ENCODE measurements at places on chromosomes 11 and 22. TPM values are rescaled to one million over a fixed set of nuclear protein-coding genes. Genes with fewer than 3 reads are reported as not detected.

DNA sequence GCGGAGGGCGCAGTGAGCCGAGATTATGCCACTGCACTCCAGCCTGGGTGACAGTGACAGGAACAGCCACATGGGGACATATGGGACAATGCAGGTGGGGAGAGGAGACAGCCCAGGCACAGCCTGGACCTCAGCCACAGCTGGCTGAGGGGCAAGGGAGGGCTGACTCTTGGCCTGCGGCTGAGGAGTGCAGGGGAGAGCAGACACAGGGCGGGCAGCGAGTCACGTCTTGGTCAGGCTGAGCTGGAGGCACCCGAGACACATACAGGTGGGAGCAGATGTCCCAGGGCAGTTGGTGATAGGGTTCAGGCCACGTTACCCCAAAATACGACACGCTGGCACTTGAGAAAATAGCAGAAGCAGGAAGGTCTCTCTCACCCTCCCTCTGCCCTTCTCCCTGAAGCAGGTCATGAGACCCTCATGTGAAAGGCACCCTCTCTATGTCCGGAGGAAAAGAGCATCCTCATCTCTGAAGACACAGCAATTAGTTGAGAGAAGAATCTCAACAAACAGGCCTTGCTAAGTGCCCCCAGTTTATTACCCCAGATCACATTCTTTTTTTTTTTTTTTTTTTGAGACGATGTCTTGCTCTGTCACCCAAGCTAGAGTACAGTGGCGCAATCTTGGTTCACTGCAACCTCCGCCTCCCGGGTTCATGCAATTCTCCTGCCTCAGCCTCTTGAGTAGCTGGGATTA is 10.5 kb downstream of the KIAA0930 start:
- no peak overlapping the region for H3K27ac ChIP-seq
- H3K36me3 ChIP-seq, result no peaks in the 10 kb centered on the region
- H3K4me3 ChIP-seq, result no peak overlapping the region
- peaks cover 3% of the 10 kb centered on the region for H3K4me1 ChIP-seq

- no peaks in the 10 kb centered on the region for H3K27me3 ChIP-seq
- no peak for DNase-seq
- no peak overlapping the region for H3K27ac ChIP-seq
- H3K4me1 ChIP-seq, result peaks cover 10% of the 10 kb centered on the region
Measured at GRCh38 chr22:31537019-31537535, 40.7 kb downstream of the SFI1 start.

- no peak for DNase-seq
- no peak overlapping the region for H3K27ac ChIP-seq
- no peaks in the 10 kb centered on the region for H3K27me3 ChIP-seq
- no peak overlapping the region for H3K4me3 ChIP-seq
- H3K36me3 ChIP-seq, result peaks cover 54% of the 10 kb centered on the region
- H3K4me1 ChIP-seq, result no peaks in the 10 kb centered on the region
Measured at GRCh38 chr11:18367431-18367830, 26.9 kb upstream of the LDHA start.

- no peaks in the 10 kb centered on the region for H3K4me1 ChIP-seq
- no peak overlapping the region for H3K4me3 ChIP-seq
- no peak overlapping the region for H3K27ac ChIP-seq
- peaks cover 24% of the 10 kb centered on the region for H3K36me3 ChIP-seq
Measured at GRCh38 chr11:129905402-129905801, 10.0 kb upstream of the NFRKB start.

- no peaks in the 10 kb centered on the region for H3K36me3 ChIP-seq
- H3K27me3 ChIP-seq, result no peaks in the 10 kb centered on the region
- peaks cover 42% of the 10 kb centered on the region for H3K4me1 ChIP-seq
- no peak for DNase-seq
Measured at GRCh38 chr11:75814363-75814676, 690 bp upstream of the UVRAG start.

DNA sequence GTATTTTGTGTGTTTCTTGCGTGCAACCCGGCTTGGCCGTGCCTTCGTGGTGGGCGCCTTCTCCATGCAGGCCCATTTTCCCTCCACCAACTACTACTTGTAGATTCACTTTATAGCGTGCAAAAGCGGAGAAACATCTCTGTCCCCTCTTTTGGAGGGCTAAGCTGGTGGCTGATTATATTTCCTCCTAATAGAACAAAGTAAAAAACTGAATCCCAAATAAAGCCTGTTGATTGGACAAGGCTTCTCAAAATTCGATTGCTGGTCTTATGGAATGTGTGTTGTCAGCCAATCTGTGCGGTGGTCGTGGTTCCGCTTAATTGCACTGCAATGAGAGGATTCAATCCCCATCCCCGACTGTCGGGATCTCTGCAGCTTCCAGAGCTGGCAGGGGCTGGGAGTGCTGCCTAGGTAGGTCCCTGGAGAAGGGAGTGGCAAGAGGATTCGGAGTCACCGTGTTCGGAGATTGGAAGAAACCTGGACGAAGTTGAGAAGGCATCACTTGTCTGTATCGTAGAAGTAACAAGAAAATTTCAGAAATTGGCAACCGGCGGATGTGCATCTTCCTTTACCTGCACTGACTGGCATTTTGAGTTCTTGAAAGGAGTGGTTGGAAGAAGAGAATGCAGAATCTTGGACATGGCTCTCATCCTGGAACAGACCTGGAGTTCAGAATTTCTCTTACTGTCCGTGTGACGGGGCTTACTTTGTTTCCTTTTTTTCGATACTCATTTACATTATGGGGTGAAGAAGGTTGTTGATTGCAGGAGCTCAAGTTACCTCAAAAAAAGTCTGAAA is 1.1 kb downstream of the HMGXB4 start:
- peak overlapping the region; percentile 94 for H3K4me3 ChIP-seq
- DNase-seq, result no peak
- H3K36me3 ChIP-seq, result peaks cover 4% of the 10 kb centered on the region
- peak overlapping the region; percentile 96 for H3K27ac ChIP-seq

- H3K27ac ChIP-seq, result no peak overlapping the region
- H3K27me3 ChIP-seq, result no peaks in the 10 kb centered on the region
- peaks cover 62% of the 10 kb centered on the region for H3K36me3 ChIP-seq
- H3K4me3 ChIP-seq, result no peak overlapping the region
- no peaks in the 10 kb centered on the region for H3K4me1 ChIP-seq
Measured at GRCh38 chr11:1007279-1007678, 29.2 kb downstream of the MUC6 start.

DNA sequence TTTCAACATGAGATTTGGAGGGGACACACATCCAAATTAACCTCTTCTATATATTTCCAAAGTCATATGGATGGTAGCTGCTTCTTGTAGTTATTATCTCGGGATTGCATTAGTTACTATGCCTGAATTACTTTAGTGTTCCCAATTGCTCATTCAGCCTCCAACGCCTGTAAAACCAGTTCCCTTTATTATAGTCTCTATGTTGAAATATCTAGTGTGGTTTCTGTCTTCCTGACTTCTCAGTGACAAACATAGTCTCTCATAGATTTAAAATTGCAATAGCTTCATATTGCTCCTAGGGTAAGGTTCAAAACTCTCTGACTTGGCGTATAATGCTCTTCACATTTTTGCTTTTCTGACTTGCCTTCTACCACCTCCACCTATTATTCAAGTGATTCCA is 366.4 kb downstream of the CASP12 start:
- no peaks in the 10 kb centered on the region for H3K4me1 ChIP-seq
- H3K36me3 ChIP-seq, result no peaks in the 10 kb centered on the region
- no peak overlapping the region for H3K4me3 ChIP-seq
- no peak for DNase-seq
- H3K27ac ChIP-seq, result no peak overlapping the region
- H3K27me3 ChIP-seq, result no peaks in the 10 kb centered on the region

DNA sequence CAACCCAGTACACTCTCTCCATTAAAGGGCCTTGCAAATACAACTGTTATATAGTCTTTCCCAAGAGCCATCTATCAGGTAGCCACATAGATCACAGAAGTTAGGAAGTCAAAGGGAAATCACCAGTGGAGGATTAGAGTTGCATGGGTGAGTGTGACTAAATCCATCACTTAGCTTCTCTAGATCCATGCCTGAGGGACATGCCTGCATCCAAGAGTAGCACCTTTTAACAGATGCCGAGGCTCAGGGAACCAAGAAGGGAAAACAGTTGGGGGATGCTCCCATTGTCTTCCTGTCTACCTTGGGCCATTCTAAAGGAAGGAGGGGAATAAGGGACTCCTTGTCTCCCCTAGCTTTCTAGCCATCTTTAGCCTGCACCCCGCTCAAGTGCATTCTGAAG is 77.9 kb downstream of the XRRA1 start:
- no peak overlapping the region for H3K4me3 ChIP-seq
- no peak for DNase-seq

DNA sequence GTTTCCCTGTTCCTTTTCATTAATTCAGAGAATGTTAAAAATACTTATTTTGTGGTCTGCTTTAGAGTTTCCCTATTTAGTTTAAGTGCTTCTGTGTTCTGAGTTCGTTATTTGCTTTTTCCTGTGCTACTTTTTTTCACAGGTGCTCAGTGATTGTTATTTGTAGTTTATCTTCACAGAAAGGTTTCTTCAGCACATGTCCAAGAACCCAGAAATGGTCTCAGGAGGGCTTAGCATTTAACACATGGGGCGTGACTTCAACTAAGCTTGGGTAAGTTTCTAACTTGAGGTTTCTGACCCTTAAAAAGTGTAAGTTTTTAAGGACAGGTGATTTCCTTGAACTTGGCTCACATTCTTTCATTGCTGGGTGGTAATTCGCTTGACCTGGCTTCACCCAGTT is 157.3 kb downstream of the AASDHPPT start:
- no peaks in the 10 kb centered on the region for H3K27me3 ChIP-seq
- no peaks in the 10 kb centered on the region for H3K4me1 ChIP-seq
- no peak for DNase-seq
- H3K27ac ChIP-seq, result no peak overlapping the region
- no peaks in the 10 kb centered on the region for H3K36me3 ChIP-seq

Gene STIM1
- total RNA-seq, result 65.2 TPM

GRCh38 chr11:67051180-67051893 is 5.3 kb upstream of the RHOD start:
- H3K36me3 ChIP-seq, result no peaks in the 10 kb centered on the region
- H3K27ac ChIP-seq, result no peak overlapping the region
- no peak overlapping the region for H3K4me3 ChIP-seq

GRCh38 chr11:70205766-70206165 is 2.7 kb downstream of the FADD start:
- H3K4me1 ChIP-seq, result peaks cover 27% of the 10 kb centered on the region
- H3K27me3 ChIP-seq, result no peaks in the 10 kb centered on the region
- H3K4me3 ChIP-seq, result no peak overlapping the region
- H3K36me3 ChIP-seq, result peaks cover 50% of the 10 kb centered on the region
- no peak overlapping the region for H3K27ac ChIP-seq

GRCh38 chr11:119625206-119625978 is 103.6 kb downstream of the NECTIN1 start:
- no peak for DNase-seq
- peaks cover 45% of the 10 kb centered on the region for H3K27me3 ChIP-seq
- H3K4me3 ChIP-seq, result no peak overlapping the region
- H3K27ac ChIP-seq, result no peak overlapping the region
- no peaks in the 10 kb centered on the region for H3K4me1 ChIP-seq

GRCh38 chr22:49286181-49286760 is 541.4 kb downstream of the BRD1 start:
- H3K36me3 ChIP-seq, result no peaks in the 10 kb centered on the region
- H3K27ac ChIP-seq, result no peak overlapping the region
- peaks cover 85% of the 10 kb centered on the region for H3K27me3 ChIP-seq
- no peak for DNase-seq
- no peaks in the 10 kb centered on the region for H3K4me1 ChIP-seq

GRCh38 chr22:32660292-32660691 is 141.2 kb upstream of the TIMP3 start:
- no peak for DNase-seq
- H3K27me3 ChIP-seq, result no peaks in the 10 kb centered on the region
- H3K4me3 ChIP-seq, result no peak overlapping the region
- peaks cover 19% of the 10 kb centered on the region for H3K4me1 ChIP-seq
- H3K36me3 ChIP-seq, result no peaks in the 10 kb centered on the region

- no peaks in the 10 kb centered on the region for H3K27me3 ChIP-seq
- DNase-seq, result no peak
- no peaks in the 10 kb centered on the region for H3K4me1 ChIP-seq
- no peak overlapping the region for H3K27ac ChIP-seq
- no peaks in the 10 kb centered on the region for H3K36me3 ChIP-seq
Measured at GRCh38 chr11:123577081-123577598, 77.3 kb downstream of the SCN3B start.

Gene C11orf52
- 1.8 TPM for total RNA-seq

DNA sequence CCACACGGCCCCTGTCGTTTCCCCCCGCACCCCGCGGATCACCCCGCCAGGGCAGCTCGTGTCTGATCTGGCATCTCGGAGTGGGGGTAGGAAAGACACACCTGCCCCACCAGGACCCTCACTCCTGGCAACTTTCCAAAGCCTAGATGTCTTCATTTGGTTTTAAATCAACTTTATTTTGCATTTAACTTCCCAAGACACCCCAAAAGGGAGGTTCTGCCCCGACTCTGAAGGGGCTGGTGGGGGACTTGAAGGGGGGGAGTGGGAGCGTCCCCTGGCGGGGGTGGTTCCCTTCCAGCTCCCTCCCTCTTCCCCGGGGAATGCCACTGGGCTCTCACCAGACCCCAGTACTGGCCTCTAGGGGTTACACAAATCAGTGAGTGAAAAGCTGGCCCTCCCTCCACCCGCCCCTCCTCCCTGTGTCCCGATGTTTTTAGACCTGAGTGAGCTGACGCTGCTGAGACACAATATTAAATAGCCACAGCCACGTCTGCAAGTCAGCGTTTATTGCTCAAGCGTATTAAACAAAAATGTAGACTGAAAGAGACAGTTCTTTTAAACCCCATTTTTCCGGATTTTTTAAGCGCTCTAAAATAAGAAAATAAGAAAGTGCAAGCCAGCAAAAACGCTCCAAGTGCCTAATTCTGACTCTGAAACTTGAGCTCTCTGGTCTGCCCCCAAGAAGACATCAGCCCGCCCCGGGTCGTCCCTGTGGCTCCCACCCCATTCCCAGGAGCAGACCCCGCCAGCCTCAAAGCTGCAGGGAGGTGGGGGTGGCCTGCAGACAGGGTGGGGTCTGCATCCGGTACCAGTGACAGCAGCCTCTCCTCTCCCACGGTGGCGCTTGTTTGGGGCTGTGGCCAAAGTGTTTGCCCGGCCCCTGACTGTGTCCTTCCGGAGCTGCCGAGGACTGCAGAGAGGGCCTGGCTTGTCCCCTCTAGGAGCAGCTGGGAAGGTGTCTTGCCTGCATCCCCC is 1.1 kb upstream of the TTLL8 start:
- H3K36me3 ChIP-seq, result no peaks in the 10 kb centered on the region
- H3K27me3 ChIP-seq, result peaks cover 28% of the 10 kb centered on the region
- peak overlapping the region; percentile 35 for H3K4me3 ChIP-seq
- H3K27ac ChIP-seq, result no peak overlapping the region
- H3K4me1 ChIP-seq, result peaks cover 15% of the 10 kb centered on the region
- DNase-seq, result no peak

Gene ZNF408
- 7.1 TPM for total RNA-seq

Gene KCNJ1
- total RNA-seq, result not detected

All from esophagus muscularis mucosa (tissue), 4 donors.